ENCODE measurements at places on chromosomes 2 and 18. TPM values are rescaled to one million over a fixed set of nuclear protein-coding genes. Genes with fewer than 3 reads are reported as not detected.

ICA1L gene
- total RNA-seq = 4.6 TPM

NR4A2 gene
- total RNA-seq = 0.17 TPM

LIPG gene
- 0.50 TPM for total RNA-seq

GPD2 gene
- total RNA-seq = 46.6 TPM

ROCK1 gene
- total RNA-seq = 55.2 TPM

All from fibroblast of lung (primary cell).